ENCODE measurements at places on chromosomes 2 and 18.

DNA sequence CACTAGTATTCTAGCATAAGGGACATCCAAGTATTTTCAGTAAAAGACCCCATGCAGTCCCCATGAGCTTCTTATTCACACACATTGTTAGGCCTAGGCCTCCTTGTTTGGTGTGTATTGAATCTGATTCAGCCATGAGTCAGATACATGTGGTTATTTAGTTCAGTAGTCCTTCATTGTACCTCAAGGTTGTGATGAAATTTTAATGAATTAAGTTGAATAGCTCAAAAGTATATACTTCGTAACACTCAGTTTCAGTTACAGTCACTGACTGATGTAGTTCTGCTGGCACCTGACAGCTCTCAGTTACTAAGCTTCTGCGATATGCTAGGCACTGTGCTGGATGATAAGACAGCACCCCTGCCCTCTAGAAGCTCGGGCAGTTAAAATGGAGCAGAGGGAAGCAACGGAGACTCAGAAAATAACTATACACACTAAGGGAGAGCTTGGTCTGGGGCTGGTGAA lies 86.4 kb downstream of the XRCC5 start:
- DNase-seq = no peak

DNA sequence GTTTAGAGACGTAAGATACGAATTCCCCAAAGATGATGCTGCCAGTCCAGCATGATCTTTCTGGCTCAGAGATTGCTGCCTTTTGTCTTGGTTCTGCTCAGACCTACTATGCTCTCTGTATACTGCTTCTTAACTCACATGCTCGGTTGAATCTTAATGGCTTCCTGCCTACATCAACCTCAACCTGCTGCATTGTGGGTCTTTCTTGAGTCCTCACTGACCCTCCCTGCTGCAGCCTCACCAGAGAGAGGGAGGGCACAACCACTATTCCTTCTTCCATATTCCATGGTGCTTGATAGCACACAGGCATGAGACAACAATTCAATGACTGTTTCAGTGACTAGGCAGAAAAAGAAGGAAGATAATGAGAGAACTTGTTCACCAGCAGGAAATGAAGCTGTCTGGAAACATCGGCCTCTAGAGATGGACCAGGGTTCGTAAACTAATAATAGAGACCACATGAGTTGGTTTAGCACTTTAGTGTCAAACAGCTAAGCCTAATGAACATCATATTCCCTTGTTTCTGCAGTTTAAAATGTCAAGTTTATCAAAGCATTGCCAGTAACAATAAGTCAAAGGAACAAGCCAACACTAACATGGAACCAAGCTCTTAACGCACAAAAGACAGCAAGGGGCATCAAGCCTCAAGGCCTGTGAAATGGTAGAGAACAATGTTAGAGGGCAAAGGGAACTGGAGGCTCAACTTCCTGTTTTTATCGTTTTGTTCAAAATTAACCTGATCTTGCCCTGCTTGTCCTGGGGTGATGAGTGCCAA lies 333.9 kb downstream of the PDE11A start:
- DNase-seq = no peak

GRCh38 chr2:15730545-15731212 lies 139.0 kb downstream of the DDX1 start:
- peak; percentile 43 for DNase-seq

DNA sequence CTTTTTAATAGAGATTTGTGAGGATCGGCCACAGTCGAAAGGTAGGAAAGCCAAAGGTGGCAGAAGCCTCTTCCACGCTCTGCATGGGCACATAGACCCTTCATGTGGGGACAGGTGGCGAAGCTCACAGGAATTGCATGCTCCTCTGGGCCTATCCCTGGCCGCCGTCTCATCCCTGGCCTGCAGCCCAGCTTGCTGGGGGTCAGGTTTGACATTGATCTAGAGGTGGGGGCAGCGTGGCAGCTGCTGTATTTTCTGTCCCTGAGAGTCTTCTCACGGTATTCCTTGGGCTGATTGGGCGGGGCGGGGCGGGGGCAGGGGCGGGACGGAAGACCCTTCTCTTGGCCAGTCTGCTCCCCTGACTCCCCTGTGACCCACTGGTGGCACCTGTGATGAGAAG lies 48.9 kb downstream of the STK25 start:
- no peak for DNase-seq

- no peak for DNase-seq
Observed at GRCh38 chr2:69549421-69549820, 94.1 kb downstream of the AAK1 start.

GRCh38 chr2:145096582-145096981 lies 576.7 kb upstream of the ZEB2 start:
- no peak for DNase-seq

GRCh38 chr18:46649071-46649862 lies 7.8 kb downstream of the LOXHD1 start:
- DNase-seq = no peak

- no peak for DNase-seq
Observed at GRCh38 chr2:16126517-16127275, 186.3 kb downstream of the MYCN start.

- no peak for DNase-seq
Observed at GRCh38 chr2:121735518-121736074, 1.1 kb downstream of the NIFK start.

GRCh38 chr18:68564351-68564750 lies 150.6 kb downstream of the TMX3 start:
- DNase-seq = no peak

GRCh38 chr18:46642561-46642960 lies 14.5 kb downstream of the LOXHD1 start:
- no peak for DNase-seq

DNA sequence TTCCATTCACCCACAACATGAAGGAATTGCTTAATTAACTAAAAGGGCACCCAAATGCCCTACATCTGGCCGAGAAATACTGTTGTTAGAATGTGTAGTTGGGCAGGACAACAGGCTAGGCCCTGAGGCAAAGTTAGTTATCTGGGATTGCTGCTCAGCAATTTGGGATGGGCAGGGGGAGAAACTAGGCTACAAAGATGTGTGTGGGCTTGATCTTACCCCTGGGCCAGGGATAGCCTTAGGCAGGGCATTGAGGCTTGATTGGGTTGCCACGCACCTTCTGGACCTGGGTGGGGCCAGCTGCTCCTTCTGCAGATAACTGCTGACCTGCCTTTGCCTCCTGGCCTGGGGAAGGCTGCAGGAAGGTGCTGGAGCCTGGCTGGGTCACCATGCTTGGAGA lies 9.4 kb downstream of the IL18RAP start:
- DNase-seq = no peak

DNA sequence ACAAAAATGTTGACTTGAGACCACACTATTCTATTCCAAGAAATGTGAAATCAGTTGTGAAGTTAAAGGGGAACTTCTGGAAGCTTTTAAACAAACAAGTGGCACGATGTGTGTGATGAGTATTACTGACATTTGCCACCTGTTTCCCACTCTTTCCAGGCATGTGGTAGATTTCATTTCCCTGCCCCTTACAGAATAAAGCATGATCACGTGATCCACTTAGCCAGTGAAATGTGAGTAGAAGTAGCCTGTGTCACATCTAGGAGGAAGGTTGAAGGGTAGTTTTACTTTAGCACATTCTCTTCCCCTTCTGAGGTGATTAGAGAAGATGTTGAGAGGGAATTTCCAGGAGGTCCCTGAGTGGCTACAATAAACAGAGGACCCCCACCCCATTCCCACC lies 3.8 kb downstream of the COL4A4 start:
- DNase-seq = no peak

GRCh38 chr2:121994238-121995206 lies 239.1 kb downstream of the TSN start:
- no peak for DNase-seq

GRCh38 chr2:153575171-153575853 lies 96.8 kb upstream of the RPRM start:
- no peak for DNase-seq

DNA sequence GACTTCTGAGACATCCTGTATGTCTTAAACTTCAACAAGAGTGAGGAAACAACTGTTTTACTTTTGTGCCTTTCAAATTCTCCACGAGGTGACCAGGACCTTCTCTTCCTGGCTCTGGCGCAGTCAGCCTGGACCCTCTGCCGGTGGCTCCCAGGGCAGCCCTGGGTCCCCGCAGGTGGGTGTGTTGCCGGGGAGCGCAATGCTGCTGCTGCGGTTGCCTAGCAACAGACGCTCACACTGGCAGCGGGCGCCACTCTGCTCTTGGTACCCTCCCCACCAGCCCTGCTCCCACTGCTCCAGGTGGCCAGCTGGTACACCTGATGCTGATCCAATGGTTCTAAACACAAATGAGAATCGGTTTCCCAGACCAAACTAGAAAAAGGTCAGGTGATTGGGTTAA lies 58.7 kb downstream of the GNAL start:
- DNase-seq = no peak

- no peak for DNase-seq
Observed at GRCh38 chr2:27914041-27914804, 23.7 kb downstream of the BABAM2 start.

- no peak for DNase-seq
Observed at GRCh38 chr2:48134704-48135103, 228.4 kb upstream of the FBXO11 start.

GRCh38 chr2:233422050-233422639 lies 67.9 kb downstream of the DGKD start:
- DNase-seq = no peak

- DNase-seq = no peak
Observed at GRCh38 chr2:103982691-103983090, 871.2 kb upstream of the POU3F3 start.

GRCh38 chr18:50127516-50128210 lies 67.3 kb downstream of the MYO5B start:
- no peak for DNase-seq

DNA sequence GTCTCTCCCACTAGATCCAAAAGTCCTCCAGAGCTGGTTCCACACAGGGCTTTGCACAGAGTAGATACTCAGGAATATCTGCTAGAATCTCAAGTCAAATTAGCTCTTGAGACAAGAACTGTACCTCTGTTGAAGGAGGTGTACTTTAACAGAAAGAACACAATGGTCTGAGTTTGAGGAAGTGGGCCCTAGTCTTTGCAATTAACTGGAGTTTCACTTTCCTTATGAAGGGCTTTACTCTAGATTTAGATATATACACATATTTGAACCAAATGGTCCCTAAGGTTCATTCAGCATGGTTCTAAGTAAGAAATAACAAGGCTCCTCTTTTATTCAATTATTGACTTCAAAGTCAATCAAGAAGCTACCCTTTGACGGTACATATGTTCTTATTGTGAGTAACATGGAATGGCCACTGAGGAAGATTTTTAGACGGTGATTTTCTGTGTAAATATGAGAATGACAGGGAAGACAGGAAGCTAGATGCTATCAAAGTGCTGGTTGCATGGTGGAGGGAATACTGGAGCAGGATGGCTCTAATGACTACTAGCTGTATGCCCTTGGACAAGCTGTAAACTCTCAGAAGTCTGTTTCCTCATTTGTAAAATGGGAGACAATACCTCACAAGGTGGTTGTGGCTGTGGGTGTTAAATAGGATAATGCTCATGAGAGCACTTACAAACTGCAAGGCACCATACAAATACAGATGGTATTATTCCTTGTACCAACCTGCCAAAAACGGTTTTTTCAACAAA lies 73.5 kb upstream of the SERTAD2 start:
- no peak for DNase-seq

DNA sequence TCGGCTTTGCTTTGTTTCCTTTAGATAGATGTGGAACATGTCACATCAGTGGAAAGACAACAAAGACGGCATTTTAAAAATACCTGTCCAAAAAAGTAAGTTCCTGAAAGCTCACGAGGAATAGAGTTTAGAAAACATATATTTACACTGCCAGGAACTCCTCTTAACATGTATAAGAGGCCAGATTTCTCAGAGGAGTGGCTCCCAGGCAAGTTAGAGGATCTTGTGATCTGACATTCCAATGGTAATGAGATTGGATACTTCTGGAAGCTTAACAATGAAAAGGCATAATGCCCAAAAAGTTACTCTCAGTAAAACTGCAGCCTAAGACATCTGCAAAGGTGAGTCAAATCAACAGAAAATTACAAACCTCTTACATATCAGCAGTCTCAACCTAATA lies 77.1 kb downstream of the CYRIA start:
- DNase-seq = no peak

GRCh38 chr18:22683196-22683676 lies 249.9 kb upstream of the RBBP8 start:
- no peak for DNase-seq

- DNase-seq = no peak
Observed at GRCh38 chr2:178008636-178009289, 63.8 kb downstream of the PDE11A start.

DNA sequence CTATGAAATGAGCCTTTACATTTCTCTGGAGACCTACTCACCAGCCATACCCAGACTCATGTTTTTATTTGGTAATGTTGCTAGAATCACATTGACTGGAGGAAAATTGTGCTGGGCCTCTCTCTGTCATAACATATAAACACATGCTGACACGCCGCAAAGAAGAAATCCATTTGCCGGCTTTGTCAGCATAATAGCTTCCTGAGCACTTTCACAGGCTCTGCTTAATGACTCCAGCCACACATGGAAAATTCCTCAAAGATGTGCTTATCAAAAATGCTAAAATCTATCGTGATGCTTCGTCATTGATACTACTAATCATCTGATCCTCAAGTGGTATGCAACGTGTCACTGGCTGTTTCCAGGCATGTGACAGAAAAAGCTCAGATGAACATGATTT lies 63.1 kb downstream of the RND3 start:
- DNase-seq = no peak

DNA sequence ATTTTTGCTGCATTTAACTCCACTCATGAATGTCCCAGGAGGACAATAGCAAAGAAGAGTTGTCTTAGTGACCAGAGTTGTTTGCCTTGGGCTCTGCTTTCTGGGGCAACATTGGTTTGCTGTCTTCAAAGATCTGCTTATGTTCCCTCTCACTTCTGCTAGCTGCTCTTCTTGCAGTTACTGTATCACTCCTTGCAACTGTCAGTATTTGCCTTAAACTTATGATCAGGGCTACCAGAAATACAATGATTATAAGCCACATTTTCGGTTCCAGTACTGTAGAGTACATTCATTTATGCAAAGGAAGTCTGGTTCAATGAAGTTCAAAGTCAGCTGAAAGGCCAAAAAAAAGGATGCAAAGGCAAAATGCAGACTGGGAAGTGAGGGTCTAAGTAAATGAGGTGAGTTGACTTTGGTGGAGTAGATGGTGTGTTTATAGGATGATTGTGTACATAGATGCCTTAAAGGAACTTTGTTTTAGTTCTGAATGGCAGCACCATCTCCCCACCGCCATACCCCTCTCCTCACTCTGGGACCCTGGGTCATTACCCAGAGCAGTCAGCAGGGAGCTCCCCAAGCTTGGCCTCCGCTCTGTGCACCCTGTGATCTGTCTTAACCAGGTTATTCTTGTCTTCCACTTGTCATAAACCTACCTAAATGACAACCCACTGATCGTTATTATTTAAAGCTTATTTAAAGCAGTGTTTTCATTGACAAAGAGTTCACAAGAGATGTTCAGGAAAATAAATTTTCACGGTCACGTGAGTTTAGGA lies 236.0 kb downstream of the DOK6 start:
- no peak for DNase-seq

GRCh38 chr18:79566771-79567431 lies 112.7 kb upstream of the CTDP1 start:
- no peak for DNase-seq
